ENCODE measurements at places on chromosomes 6 and 20. TPM values are rescaled to one million over a fixed set of nuclear protein-coding genes. Genes with fewer than 3 reads are reported as not detected.

The LCA5 gene
- polyA plus RNA-seq = 3.8 TPM

DNA sequence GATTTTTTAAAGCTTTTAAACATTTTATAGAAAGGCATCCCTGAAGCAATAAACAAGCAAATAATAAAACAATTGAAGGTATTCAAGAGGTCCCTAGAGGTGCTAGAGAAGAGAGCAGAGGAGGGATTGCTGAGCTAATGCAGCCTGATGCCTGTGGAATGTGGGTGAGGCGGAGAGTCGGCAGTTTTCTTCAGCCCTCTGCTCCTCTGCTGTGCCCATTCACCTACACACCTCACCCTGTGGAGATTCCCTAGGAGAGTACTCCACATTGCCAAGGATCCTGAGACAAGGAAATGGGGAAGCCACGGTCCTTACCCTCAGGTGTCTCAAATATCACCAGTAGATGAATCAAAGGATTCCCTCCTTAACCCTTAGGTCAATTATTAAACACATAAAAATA, 199.8 kb upstream of the POU3F2 start:
- DNase-seq = no peak

GRCh38 chr6:130018744-130019325, 454 bp downstream of the L3MBTL3 start:
- no peak for DNase-seq

DNA sequence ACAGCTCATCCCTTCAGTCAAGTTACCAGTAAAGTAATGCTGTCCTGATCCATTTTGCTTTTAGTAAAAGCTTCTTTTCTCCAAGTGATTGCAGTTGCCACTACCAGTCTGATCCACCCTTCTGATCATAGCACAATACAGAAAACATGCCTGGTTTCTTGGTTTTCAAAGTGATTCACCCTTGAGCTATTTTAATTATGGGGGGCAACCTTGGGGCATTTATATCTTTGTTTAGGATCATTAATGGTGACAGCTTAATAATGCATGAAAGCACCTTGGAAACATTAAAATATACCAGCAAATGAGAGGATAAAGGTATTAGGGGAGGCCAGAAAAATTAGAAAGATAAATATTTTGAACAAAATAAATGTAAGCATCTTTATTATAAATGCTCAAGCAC, 38.4 kb downstream of the LRRC1 start:
- DNase-seq = no peak

The F13A1 gene
- 27.4 TPM for polyA plus RNA-seq

- no peak for DNase-seq
These were observed 11.3 kb downstream of the NT5E start for GRCh38 chr6:85460921-85461797.

- no peak for DNase-seq
These were observed 21.9 kb downstream of the DYNLT1 start for GRCh38 chr6:158622545-158623190.

DNA sequence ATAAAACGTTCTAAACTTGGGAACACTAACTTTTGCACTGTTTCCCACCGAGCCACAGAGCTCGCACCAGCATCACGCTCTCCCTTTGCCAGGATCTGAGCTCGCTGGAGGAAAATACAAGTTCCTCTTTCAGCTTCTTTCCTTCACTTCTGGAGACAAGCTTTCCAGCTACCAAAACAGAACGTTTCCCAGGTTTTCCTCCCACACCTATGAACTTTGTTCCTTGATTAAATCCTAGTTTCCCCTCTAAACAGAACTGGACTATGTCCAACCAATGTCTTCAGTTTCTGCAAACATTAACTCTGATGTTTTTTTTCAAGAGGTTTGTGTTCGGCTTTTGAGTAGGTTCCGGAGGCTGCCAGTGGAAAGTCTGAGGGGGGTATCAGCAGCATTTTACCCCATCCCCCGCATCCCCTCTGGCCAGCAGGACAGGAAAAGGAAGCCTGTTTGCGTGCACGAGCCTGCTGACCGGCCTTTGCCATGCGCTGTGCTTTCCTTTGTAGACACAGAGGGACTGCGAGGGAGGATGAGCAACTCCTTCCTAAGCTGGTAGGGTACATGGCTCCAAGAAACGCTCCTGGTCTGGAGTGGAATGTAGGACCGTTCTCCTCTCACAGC, 135.5 kb downstream of the LY86 start:
- DNase-seq = no peak

GRCh38 chr20:43191946-43192863, 2.5 kb upstream of the PTPRT start:
- DNase-seq = no peak

Measured in forelimb muscle (tissue), 1 donor.